ENCODE measurements at places on chromosomes 2 and 18.

GRCh38 chr2:150143087-150143536 is 344.4 kb downstream of the RND3 start:
- no peak for DNase-seq

DNA sequence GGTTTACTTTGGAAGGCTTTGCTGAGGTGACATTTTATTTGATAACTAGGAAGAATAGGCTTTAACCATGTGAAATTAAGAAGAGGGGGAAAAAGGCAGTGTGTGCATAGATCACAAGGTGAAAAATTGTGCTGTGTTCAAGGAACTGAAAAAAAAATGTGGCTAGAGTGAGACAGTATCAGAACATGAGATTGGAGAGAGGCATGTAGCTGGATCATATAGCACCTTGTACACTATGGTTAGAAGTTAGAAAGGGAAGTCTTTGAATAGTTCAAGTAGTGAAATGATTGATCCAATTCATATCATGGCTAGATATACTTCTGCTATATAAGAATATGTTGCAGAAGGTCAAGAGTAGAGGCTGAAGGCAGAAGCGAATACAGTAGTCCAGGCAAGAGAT is 12.3 kb upstream of the TNFRSF11A start:
- no peak for DNase-seq

DNA sequence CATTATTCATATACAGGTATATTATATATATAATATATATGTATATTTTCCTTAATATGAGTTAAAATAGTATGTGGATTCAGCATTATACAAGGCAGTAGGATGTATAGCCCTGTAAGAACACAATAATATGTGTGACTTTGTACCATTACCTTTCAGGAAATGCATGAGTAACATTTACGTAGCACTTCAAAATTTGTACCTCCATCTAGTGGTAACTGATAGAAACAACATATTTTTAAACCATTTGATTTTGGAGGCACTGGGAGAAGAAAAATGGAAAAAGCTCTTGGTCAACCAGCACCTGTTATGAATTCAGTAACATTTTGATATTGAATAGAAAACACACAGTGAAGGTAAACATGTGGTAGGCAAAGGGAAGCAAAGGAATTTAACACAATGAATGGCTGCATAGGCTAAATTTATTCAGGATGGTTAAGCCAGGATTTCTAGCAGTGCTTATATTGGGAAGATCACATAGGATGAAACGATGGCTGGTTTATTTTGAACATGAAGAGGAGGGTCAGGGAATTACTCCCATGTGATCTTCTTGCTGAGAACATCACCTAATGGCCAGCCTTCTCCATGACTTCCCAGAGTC is 565.5 kb downstream of the CCDC85A start:
- DNase-seq = no peak

DNA sequence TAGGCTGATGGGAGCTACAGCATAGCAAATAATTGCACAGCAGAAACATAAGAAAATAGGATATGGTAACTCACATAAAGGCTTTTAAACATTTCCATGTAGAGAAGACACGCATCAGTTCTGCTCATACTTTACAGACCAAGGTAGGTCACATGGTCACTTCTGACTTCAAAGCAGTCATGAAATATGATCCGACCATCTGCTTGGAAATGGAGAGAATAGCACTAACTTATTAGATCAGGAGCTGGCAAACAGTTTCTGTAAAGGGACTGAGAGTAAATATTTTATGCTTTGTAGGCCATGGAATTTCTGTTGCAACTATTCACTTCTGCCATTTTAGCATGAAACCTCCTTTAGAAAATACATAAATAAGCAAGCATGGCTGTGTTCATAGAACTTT is 936.6 kb upstream of the FANCL start:
- DNase-seq = no peak

GRCh38 chr2:222291485-222291841 is 7.3 kb downstream of the PAX3 start:
- DNase-seq = no peak

DNA sequence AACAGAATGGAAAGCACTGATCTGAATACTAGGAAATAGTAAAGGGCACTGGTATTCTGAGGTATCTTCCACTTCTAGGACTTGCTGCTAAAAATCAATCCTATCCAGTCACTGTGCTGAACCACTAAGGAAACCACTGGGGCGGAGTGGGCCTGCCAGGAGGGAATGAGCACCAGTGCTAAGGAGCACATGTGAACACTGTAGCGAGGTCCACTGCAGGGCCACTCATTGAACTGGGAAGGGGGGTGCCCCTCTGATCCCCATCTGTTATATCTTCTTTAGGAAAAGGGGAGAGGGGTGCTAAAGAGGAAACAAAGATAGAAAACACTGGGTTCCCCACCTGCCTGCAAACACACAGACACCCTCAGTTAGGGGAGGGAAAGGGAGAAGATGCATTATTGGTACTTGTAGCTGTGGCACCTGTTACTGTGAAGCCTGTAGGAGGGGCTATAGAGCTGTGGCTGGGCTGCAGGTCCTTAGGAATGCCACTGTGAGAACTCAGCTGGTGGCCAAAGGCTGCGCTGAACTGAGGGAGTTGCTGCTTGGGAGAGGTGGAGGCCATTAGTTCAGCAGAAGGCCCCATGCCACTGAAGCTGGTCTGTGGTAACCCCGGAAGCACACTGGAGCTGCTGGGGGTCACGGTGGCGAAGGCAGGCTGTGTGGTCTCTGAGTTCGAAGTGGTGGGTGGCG is 81.8 kb downstream of the INO80D start:
- DNase-seq = no peak

DNA sequence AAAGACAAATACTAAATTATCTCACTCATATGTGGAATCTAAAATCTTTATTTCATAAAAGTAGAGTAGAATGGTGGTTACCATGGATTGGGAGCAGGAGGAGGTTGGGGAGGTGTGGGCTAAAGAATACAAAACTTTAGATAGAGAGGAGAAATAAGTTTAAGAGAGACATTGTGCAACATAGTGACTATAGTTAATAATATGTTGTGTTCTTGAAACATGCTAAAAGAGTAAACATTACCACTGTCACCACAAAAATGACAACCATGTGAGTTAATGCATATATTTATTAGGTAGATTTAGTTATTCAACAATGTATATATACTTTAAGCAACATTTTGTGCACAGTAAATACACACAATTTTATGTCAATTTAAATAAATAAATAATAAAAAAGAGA is 128.5 kb upstream of the COL3A1 start:
- DNase-seq = no peak

DNA sequence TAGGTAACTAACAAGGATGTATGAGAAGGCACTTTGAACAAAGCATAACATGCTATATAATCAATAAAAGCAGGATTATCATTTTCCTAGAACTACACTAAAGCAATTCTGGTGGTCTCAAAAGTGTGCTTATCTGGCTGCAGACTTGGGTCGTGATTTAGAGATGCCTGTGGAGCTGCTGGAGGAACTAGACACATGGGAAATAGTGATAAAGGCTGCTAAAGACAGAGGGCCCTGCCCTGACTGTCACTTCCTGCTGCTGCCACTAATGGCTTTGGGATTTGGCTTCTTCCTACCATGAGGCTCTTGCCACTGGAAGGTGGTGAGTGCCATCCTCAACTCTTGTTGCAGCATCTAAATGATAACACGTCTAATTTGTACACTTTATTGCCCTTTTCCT is 22.5 kb downstream of the TMEM178A start:
- no peak for DNase-seq

- no peak for DNase-seq
Measured at GRCh38 chr2:164522561-164522981, 98.7 kb downstream of the GRB14 start.

DNA sequence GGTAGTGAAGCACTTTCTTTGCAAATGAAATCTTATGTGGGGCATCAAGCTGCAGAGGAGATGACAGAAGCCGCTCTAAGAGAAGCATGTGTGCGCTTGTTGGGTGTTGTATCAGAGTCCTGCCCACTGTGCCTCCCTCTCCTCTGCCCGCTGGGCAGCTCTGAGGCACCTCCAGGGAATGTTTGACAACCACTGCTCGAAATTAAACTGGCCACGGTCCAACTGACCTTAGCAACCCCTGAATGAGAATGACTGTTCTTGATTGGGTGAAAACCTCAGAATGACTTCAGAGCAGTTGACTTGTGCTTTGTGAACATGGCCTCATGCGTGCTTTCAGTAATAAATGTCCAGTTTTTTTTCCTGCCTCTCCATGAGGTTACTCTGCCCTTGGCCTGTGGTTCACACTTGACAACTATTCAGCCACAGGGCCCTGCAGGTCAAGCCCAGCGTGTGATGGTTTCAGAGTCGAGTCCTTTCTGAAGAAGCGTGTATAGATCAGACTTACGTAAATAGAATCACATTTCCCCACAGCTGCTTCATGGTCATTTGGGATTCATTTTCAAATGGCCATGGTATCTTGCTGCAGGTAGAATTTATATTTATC is 94.9 kb downstream of the SLC4A3 start:
- no peak for DNase-seq

GRCh38 chr2:18062892-18063291 is 184.4 kb downstream of the KCNS3 start:
- no peak for DNase-seq

- no peak for DNase-seq
Measured at GRCh38 chr2:25380586-25381375, 39.1 kb upstream of the DNMT3A start.

DNA sequence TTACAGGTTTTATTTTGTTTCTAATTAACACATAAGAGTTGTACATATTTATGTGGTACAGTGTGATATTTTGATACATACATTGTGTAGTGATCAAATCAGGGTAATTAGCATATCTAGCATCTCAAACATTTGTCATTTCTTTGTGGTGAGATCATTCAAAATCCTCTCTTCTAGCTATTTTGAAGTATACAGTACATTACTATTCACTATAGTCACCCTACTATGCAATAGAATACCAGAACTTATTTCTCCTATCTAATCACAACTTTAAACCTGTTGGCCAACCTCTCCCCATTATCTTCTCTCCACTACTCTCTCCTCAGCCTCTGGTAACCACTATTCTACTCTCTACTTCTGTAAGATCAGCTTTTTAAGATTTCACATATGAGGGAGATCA is 325.8 kb downstream of the CYP26B1 start:
- no peak for DNase-seq

GRCh38 chr2:64101141-64101591 is 43.1 kb downstream of the PELI1 start:
- DNase-seq = no peak

GRCh38 chr2:234905547-234906265 is 46.1 kb upstream of the SH3BP4 start:
- DNase-seq = no peak

DNA sequence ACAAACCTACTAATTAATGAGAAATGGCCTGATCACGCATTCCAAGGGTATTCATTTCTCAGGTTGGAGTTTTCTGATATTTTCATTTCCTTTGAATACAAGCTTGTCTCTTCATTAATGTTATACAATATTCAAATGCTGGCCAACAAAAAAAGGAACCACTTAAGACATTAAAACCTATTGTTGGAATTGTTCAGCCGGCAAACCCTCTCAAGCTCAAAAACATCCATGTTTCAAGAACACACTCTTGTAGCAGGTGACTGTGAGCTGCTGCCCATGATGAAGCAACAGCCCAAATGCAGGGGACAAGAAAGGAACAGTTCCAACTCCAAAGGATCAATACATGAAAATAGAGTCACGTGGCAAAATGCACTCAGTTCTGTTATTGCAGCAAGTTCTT is 454.5 kb downstream of the BCL11A start:
- DNase-seq = no peak

- no peak for DNase-seq
Measured at GRCh38 chr2:236882074-236882473, 203.6 kb upstream of the COPS8 start.

DNA sequence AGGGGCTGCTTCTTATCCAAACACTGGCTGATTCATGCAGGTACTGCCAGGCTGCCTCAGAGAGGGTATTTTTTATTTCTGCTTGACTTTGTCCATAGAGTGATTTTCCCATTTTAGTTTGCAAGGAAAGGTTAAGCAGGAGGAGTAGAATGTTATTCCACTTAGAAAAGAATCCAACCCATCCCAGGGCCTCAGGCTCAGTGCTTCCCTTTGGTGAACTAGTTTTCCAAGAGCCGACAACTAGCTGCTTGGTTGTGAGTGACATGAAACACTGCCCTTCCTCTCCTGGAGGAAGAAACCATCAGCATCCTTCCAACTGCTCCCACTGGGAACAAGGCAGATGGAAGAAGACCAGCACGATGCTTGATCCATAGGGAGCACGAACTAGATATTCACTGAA is 58.5 kb downstream of the BCL2 start:
- no peak for DNase-seq

GRCh38 chr2:240449764-240450531 is 14.5 kb downstream of the GPC1 start:
- DNase-seq = no peak

- no peak for DNase-seq
Measured at GRCh38 chr2:177817300-177817699, 255.3 kb downstream of the PDE11A start.

- DNase-seq = no peak
Measured at GRCh38 chr2:235740821-235741220, 247.0 kb downstream of the AGAP1 start.

GRCh38 chr2:181984814-181985631 is 630 bp upstream of the PPP1R1C start:
- DNase-seq = no peak

- DNase-seq = no peak
Measured at GRCh38 chr18:35028536-35028935, 12.7 kb upstream of the MAPRE2 start.

DNA sequence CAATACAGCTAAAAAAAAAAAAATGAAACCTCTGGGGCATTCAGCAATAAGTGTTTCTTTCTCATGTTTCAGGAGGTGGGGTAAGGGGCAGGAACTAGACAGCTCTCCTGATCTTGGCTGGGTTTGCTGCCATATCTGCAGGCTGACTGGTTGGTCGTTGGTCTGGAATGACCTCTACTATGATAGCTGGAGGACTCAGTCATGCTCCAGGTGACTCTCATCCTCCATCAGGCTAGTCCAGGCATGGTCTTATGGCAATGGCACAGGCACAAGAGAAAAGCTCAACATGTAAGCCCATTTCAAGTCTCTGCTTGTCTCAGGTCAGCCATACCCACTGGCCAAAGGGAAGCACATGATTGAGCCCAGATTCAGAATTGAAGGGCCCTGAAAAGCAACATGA is 9.5 kb upstream of the SLC1A4 start:
- DNase-seq = no peak

DNA sequence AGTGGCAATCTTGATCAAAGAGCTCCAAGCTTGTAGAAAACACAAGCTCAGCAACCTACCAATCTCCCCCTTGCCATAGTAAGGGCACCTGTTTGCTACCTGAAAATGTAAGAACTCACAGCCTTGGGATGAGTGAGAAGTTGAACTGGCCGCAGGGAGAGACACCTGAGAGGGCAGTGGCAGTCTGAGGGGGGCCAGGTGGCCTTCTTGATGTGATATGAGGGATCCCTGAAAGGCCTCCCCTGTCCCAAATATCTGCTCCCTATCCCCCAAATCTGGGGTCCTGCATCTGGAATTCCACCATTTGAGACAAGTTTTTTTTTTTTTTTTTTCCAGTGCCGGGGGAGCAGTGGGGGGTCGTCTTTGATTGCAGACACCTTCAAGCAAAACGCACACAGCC is 230.2 kb upstream of the SMAD2 start:
- DNase-seq = no peak

Data from stimulated activated CD8-positive, alpha-beta memory T cell treated with anti-CD3 and anti-CD28 coated beads, Interleukin-4, amount 100 ng/mL, for 1 hour (primary cell).